Cardiac muscle cell (in vitro differentiated cells and primary cell): ENCODE measurements at places on chromosomes 2 and 18. TPM values are rescaled to one million over a fixed set of nuclear protein-coding genes. Genes with fewer than 3 reads are reported as not detected.
A peak's percentile ranks its signal among the peaks of the same experiment; 100 is the strongest.

DNA sequence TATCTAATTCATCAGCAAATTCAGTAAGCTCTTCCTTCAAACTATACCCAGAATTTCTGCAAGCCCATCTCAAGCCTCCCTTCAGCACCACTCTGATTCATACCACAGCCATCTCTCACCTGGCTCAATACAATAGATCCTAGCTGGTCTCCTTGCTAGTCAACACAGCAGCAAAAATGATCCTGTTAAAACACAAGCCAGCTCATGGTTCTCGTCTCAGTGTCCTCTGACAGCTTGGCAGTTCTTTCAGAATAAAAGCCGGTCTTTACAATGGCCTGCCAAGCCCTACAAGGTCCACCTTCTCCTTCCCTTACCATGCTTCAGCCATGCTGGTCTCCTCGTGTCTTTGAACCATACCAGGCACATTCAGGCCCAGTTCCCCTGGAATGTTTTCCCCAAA is 296.9 kb upstream of the RND3 start:
- DNase-seq: no peak

DNA sequence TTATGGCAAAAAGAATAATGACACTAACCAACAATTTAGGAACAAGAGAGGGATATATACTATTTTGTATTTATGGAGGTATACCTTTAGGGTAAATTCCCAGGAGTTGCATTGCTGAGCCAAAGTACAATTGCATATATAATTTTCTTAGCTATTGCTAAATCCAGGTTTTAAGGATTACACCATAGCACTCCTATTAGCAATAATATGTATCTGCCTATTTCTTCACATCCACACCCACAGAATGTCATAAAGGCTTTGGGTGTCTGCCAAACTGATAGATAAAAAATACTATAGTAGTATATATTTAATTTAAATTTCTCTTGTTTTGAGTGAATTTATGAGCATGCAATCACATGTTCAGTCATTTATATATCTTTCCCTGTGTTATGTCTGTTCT is 11.5 kb upstream of the SERPINB13 start:
- DNase-seq: peak; percentile 1

DNA sequence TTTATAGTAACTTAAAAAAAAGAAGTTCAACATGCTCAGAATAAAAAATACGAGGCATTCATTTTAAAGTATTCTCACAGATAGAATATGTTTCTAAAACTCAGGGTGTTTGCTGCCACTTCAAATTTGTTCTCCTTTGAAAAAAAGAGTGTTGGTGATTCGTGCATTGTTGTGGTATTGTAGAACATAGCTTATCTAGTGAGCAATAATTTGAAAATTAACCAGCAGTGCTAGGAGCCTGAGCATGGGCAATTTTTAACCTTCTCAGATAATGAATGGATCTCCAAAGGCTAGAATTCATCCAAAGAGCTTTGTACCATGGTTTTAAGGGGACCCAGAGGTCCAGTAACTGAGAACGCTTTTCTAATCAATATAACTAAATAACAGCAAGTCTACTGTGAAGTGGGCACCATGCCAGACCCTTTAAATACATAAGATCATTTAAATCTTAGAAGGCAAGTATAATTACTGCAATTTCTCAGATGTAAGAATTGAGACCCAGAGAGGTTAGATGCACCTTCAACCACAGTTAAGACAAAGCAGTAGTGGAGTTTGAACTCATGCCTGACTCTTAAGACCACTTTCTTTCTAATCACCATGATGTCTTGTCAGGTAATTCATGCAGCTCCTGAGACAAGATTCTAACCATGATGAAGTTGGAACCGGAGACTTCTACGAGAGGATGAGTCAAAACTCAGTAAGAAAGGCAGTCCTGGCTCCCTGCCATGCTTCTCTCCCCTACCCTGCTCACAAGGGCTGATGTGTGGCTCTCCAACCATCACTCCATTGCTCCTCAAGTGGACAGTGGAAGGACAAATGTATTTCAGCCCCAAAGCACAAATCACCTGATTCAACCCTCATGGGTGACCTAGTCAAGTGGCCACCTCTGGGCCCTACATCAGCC is 3.4 kb downstream of the CYRIA start:
- no peak for DNase-seq

GRCh38 chr2:77086051-77086450 is 436.1 kb downstream of the LRRTM4 start:
- no peak for DNase-seq

- DNase-seq: no peak
Measured at GRCh38 chr2:240189686-240190085, 49.2 kb upstream of the OTOS start.

GRCh38 chr18:79487801-79488201 is 92.1 kb downstream of the NFATC1 start:
- DNase-seq: no peak

GRCh38 chr18:21593540-21594257 is 6.8 kb downstream of the ESCO1 start:
- DNase-seq: no peak

DNA sequence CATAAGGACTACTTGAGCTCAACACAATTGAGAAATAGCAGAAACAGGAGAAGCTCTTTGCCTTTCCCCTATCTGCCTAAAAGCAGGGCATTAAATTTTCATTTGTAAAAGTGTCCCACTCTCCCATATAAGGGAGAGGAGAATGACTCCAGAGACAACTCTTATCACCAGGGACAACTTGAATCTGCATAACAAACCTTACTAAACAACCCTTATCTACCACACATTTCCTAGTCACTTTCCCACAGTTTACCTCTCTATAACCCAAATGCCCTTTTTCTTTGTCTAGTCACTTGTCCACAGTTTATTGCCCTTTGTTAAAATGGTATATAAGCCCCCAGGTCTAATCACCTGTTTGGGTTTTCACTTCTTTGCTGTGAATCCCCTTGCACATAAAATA is 37.5 kb upstream of the PPM1B start:
- no peak for DNase-seq

The CIAO1 gene
- total RNA-seq: 97.3 and 117 TPM in 2 replicates

The MAP2 gene
- 0.24 and 1.2 TPM in 2 replicates for total RNA-seq

The GCC2 gene
- 6.6 and 16.1 TPM in 2 replicates for total RNA-seq

The SPR gene
- 13.2 and 16.3 TPM in 2 replicates for total RNA-seq

The HPCAL1 gene
- 25.5 and 26.1 TPM in 2 replicates for total RNA-seq

The LPIN2 gene
- total RNA-seq: 29.2 and 50.8 TPM in 2 replicates

The L3MBTL4 gene
- 5.8 and 7.7 TPM in 2 replicates for total RNA-seq

The MYOM1 gene
- total RNA-seq: 209 and 219 TPM in 2 replicates

The EVX2 gene
- total RNA-seq: 0.06 and 0.11 TPM in 2 replicates
